ENCODE measurements at places on chromosomes 1 and 21.

DNA sequence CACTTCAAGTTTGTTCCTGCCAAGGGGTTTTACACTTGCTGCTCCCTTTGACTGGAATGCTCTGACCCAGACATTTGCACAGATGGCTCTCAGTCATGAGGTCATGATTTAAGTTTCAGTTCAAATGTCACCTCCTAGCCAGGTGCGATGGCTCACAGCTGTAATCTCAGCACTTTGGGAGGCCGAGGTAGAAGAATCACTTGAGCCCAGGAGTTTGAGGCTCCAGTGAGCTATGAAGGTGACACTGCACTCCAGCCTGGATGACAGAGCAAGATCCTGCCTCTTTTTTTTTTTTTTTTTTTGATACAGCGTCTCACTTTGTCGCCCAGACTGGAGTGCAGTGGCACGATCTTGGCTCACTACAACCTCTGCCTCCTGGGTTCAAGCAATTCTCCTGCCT lies 4.5 kb upstream of the ZMYM4 start:
- no peak for DNase-seq

- DNase-seq: no peak
These were observed 36.2 kb downstream of the KIAA1614 start for GRCh38 chr1:180948641-180949615.

- no peak for DNase-seq
These were observed 51.1 kb downstream of the KCNJ6 start for GRCh38 chr21:37865156-37865555.

DNA sequence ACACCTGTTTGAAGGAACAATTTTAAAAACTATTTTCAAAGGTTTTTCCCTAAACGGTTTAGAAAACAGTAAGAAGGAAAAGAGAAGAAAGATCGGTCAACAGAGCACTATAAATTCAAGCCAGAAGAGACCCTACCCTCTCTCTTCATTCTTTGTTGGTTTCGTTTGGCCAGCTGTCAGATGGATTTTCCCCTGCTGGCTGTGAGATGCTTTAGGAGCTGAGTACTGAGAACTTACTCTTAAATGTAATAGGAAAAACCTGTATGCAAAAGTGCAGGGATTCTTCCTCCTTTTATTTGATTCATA lies 1.3 kb upstream of the TXNIP start:
- no peak for DNase-seq

DNA sequence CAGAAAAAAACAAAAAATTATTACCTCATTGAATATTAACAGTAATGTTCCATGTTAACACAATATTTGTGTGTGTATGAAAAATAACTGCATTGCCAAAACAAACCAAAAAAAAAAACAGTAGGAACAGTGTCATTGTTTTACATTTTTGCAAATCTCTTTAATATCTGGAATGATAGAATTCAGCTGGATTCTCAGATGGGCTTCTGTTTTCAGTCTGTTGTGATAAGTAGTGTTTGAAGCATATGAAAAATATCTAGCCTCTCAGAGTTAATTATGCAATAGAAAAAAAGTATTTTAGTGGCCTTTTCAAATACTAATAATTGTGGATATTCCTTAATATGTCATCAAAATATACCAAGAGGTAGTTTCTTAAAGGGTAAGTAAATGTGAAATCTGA lies 52.9 kb upstream of the RWDD3 start:
- DNase-seq: no peak

DNA sequence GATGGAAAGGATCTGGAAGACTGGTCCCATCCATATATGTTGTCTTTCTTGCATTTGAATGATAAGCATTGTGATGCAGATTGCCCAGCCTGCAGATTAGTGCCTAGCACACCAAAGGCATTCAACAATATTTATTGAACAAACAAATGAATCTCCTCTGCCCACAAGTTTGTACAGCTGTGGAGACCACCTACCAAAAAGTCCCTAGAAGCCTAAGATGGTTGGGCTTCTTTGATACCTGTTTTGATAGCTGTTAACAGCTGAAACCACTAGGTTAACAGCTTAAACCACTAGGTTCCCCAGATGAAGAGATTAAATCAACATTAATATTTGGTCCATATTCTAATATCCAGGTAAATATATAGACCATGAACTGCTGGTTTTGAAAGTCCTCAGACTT lies 9.8 kb downstream of the DUSP10 start:
- no peak for DNase-seq

GRCh38 chr1:191760016-191760415 lies 398.2 kb upstream of the RGS18 start:
- no peak for DNase-seq

DNA sequence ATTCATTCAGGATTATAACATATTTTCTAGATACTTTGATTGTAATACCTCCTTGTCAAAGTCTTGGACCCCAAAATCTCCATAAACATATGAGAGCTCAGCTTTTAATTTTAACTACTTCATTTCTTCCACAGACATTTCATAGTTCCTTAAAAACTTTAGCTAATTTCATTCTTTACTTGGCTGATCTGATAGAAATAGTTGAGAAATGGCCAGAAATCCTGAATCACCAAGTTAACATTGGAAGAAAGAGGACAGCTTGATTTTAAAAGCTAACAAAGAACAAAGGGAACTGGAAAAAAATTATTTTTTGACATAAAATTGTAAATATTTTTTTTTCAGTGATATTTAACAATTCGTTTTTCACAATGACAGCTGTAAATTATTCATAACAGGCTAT lies 216.5 kb downstream of the NTNG1 start:
- no peak for DNase-seq
